ENCODE measurements at places on chromosomes 1 and 21.

DNA sequence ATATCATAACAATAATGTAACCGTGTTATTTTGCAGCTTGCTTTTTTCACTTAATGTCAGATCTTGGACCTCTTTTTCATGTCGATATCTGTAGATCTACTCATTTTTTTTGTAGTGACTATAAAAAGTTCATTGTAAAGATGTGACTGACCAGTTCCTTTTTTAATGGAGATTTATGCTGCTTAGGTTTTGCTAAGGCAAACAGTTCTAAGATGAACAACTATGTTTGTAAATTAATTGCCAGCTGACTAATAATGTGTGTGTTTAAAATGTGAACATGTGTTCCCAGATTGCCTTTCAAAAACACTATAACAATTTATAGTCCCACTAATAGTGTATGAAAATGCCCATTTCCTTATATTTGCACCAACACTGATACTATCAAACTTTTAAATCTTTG, 18.1 kb upstream of the EPS8L3 start:
- DNase-seq: peak; percentile 15

DNA sequence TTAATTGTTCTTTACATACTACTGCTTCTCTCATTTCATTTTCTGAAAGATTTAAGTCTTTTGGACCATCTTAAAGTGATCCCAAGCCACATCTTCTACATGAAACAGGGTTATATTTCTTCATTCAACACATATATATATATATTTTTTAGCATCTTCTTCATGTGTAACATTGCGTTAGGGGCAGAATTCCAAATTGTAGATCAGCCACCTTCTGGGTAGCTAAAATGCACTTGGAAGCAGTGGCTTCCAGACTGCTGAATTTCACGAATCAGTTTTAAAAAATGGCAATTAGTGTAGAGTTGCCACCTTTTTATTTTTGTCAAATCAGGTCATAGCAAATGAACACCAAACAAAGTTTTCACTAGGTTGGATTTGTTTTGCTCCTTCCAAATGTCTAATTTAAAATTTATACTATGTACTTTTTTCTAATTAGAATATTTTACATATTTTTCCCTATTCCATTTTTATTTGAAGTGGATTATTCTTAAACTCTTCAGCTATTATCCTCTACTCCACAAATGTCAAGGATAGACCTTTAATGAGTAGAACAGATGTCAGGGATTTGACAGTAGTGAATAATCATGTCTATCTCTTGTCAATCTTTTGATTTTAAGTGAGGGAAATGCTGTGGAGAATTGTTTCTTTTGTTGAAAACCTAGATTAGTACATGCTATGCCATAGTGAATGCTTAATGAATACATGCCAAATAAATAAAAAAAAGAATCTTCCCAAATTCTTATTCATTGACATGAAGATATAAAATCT, 55.8 kb downstream of the DNM3 start:
- DNase-seq: no peak

- DNase-seq: no peak
These were observed 104.5 kb upstream of the AJAP1 start for GRCh38 chr1:4549930-4550329.

- peak; percentile 14 for DNase-seq
These were observed 7.6 kb upstream of the XKR8 start for GRCh38 chr1:27952147-27952546.

DNA sequence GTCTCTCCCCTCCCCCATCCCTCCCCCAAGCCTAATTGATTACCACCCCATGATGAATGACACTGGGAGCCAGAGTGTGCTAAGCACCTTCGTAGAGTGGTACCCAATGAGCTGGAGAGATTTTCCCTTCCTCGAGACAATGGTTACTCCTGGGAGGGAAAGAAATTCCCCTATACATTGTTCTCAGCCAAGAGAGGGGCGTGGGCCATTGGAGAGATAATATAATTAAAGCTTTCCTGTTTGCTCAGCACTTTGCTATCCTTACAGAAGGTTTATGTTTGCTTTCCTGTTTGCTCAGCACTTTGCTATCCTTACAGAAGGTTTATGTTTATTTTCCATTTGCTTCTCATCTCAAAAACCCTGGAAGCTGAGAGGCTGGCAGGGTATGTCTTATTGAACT, 126.1 kb upstream of the KLHDC7A start:
- DNase-seq: no peak

GRCh38 chr1:220485791-220486190, 42.1 kb upstream of the MARK1 start:
- DNase-seq: no peak

GRCh38 chr1:76508871-76509270, 358.4 kb upstream of the ST6GALNAC5 start:
- DNase-seq: peak; percentile 3

- DNase-seq: no peak
These were observed 261.4 kb upstream of the NRIP1 start for GRCh38 chr21:15326032-15326867.
